ENCODE measurements at places on chromosomes 1 and 21.

DNA sequence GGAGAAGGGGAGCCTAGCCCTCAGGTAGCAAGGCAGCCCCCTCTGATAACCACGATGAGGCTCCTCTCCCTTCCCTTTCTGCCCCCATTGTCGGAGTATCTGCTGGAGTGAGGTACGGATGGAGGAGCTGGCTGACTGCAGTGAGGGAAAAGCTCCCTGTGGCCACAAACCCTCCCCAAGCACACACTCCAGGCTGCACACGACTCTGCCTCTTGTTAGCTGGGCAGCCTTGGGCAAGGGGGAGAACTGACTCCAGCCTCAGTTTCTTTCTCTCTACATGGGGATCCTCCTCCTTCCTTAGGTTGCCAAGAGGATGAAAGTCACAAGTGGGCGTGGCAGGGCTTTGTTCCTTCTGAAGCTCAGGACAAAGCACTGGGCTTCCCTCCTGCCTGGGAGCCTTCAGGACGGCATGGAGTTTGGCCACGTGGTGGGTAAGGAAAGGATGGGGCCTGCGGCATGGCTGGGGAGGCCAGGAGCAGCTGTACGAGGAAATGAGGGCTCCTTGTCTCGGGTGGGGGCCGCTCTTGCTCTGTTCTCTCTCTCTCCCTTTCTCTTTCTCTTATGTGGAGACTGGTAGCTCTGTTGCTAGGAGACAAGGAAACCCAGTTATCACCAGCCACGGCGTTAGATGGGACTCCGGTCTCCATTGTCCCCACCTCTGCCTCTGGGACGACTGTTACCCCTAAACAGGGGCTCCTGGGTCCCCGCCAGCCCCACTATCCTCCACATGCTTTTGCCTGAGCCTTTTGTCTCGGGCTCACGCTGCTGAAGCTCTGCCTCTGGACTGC, 39.7 kb downstream of the LRP8 start:
- DNase-seq: no peak

GRCh38 chr1:246698466-246699094, 25.6 kb upstream of the SCCPDH start:
- DNase-seq: no peak

DNA sequence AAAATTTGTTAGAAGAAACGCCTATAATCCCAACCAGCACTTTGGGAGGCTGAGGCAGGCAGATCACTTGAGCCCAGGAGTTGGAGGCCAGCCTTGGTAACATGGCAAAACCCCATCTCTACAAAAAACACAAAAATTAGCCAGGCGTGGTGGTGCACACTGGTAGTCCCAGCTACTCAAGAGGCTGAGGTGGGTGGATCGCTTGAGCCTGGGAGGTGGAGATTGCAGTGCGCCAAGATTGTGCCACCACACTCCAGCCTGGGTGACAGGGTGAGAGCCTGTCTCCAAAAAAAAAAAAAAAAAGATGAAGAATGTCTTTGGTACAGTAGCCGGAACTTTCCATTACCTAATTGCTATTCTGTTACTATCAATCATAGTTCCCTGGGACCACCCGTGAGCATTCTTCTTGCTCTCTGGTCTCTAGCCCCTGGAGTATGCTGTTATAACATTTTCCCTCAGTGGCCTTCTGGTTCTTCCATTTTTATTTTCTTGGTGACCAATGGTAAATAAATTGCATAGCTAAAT, 43.4 kb downstream of the WASF2 start:
- no peak for DNase-seq

DNA sequence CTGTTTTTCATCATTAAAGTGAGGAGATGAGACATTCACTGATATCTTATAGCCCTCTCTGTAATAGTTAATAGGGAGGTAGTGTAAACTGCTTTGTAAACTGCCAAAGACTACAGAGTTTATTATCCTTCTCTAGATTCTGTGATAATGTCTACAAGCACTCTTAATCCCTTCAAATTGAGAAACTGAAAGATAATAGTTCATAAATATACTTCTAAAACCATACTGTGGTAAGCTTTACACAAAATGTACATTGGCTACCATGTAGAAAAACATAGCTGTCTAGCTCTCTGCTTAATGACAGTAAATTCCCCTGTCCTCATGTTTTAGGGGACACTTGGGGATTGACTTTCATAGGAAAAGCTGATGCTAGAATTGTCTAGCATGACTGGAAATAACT, 39.6 kb downstream of the CXADR start:
- no peak for DNase-seq

- no peak for DNase-seq
Measured at GRCh38 chr1:42533101-42533863, 70.2 kb downstream of the CCDC30 start.

- DNase-seq: no peak
Measured at GRCh38 chr1:89125240-89125912, 538 bp downstream of the GBP2 start.

DNA sequence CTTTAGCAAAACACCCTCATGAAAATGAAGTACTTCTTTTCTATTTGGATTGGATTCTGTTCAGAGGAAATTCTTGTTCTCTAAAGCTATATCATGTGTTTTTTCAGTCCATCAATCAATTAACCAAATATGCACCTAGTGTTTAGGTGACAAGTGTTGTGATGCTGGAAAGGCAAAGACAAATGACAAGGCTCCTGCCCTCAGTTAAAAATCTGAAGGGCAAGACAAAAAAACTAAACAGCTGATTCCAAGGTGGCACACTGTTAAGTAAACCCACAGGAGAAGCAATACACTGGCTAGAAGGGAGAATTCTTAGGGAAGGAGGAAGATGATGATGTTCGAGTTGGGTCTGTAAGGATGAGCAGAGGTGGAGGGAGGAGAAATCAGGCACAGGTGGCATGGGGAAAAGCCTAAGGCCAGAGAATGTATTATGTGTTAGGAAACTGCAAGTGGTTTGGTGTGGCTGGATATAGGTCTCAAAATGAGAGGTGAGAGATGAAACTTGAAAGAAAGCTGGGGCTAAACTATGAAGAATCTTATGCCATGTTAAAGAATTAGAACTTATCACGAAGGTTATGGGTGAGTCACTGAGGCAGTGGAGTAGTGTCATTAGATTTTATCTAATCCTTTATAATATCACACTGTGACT, 51.8 kb upstream of the GFI1 start:
- no peak for DNase-seq

- peak; percentile 52 for DNase-seq
Measured at GRCh38 chr21:35840197-35840799, 220.0 kb downstream of the SETD4 start.

GRCh38 chr21:46604975-46605766, at the start of gene S100B:
TSS of gene S100B (minus strand) at chr21:46605082. CDS start at chr21:46602415, 2,667 bp downstream.
- DNase-seq: no peak

DNA sequence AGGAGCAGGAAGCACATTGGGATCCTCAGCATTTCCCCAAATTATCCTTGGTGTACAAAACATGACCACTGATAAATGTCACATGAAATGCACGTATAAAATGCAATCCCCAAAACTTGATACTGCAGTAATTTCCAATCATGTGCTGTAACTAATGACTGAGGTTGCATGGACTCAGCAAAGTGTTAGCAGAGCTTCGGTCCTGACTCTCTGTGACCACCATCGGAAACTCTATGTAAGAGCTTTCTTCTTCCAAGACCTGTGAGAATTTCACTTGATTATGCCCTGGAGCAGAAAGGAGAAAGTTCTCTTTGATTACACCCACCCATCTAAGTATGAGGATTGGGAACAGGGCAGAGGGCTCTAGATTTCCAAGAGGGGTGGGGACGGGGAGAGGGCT, 908 bp downstream of the CD53 start:
- no peak for DNase-seq

Data from transverse colon (tissue), 4 donors.